ENCODE measurements at places on chromosomes 5 and 9.
A peak's percentile ranks its signal among the peaks of the same experiment; 100 is the strongest.

GRCh38 chr5:155402927-155403640, 389.5 kb downstream of the KIF4B start:
- DNase-seq: no peak

- DNase-seq: no peak
Measured at GRCh38 chr5:95891499-95891898, 69.0 kb upstream of the GLRX start.

GRCh38 chr5:159101685-159102084, 2.0 kb upstream of the EBF1 start:
- no peak for DNase-seq

DNA sequence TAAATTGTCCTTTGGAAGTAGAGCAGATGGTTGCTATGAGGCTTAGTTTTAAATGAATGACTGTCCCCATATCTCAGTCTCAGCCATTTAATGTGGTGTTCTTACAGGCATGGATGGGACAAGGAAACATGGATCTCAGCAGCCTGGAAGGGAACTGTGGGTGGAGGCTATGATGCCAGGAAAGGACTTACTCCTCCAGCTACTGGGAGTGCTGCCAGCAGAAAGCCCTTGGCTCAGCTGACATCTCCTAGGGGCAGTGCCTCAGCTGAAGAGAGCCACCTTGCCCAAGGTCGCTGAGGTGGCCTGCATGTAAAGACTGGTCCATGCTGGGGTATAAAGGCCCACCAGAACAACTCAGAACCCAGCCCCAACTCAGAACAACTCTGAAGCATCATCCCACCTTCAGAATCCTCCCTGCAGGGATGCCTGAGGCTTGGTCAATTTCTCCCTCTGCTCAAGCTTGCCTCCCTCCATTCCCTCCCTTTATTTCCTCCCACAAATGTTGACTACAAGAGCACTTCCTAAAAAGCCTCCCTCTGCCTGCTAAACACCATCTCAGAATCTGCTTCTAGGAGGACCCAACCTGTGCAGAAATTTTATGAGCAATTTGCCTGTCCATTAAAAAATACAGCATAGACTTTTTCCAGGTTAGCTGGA, 1.8 kb upstream of the PDE8B start:
- DNase-seq: no peak

GRCh38 chr9:17694336-17694735, 115.5 kb downstream of the SH3GL2 start:
- DNase-seq: no peak

DNA sequence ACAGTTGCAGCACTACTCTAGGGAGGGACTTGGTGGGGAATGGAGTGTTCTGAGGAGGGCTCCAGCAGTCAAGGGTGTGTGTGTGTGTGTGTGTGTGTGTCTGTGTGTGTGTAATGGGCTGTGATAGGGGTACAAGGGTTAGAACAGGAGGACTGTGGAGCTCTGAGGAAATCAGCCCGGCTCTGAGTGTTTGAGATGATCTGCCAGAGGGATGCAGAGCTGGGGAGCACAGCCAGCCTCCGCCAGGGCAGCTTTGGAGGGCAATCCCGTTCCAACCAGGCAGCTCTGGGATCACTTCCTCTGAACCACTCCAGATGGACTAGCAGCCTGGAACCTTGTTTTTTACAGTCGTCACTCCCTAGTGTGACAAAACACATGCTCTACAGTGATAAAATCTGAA, 3.0 kb upstream of the SLC6A7 start:
- no peak for DNase-seq

DNA sequence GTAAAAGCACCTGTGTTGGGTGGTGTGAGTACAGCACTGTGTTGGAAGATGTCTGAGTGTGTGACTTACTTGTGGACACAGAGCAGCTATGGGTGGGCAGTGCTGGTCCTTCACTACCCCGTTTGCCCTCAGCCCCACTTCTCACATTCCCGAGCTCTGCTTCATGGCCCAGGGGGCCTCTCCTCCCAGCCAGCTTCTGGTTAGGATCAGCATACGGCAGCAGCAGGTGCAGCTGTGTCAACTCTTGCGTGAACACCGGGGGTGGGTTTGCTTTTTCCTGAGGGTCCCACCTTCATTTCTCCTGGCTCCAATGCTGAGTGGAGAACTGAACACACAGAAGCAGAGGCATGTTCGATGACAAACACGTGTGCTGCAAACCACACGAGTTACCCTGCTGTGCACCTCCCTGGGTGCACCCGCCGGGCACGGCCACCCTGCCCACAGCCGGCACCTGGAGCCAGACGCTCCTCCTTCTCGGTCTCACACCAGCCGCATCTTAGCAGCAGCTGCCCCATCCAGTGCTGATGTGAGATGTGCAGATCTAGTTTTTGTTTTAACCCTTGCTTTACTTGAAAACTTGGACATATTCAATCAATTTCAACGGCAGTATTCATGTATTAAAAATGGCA, 14.9 kb upstream of the SLC6A3 start:
- no peak for DNase-seq

GRCh38 chr5:72046106-72046505, 61.2 kb upstream of the MAP1B start:
- DNase-seq: no peak

DNA sequence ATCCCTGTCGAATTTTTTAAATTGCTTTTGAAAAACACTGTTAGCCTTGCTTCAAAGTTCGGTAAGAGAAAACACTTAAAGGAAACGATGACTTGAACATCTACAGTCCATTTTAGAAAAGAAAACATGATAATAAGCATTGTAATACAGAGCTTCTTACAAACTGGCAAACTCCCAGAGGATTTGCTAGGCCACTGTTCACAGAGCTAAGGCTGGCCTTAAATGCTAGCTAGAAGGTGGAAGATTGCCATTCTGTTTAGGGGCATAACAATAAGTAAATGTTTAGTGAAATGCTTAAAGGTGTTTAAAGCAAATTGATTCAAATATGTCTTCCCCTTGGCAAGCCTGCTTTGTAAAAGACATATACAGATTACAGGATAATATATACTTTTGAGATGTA, 169.6 kb downstream of the TLE4 start:
- no peak for DNase-seq

DNA sequence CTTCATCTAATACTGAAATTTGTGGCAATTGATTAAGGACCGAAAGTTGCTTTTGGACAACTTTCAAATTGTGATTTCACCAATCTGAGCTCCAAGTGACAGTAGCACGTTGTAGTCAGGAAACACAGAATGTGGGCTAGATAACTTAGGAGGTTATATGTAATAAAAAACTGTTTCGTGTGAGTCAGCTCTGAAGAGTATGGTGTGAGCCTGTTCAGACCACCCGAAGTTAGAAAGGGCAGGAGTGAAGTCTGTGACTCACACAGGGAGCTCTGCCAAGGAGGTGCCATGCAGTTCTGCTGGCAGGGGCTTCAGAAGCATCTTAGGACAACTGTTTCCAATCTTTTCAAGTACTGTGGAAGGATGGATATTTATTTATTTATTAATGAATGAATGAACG, 16.4 kb upstream of the ZBTB34 start:
- no peak for DNase-seq

- DNase-seq: peak; percentile 33
Measured at GRCh38 chr5:96601715-96602244, 60.4 kb upstream of the CAST start.

- no peak for DNase-seq
Measured at GRCh38 chr5:143606043-143606752, 202.7 kb upstream of the NR3C1 start.

GRCh38 chr5:135567661-135568060, 11.1 kb downstream of the CXCL14 start:
- no peak for DNase-seq

DNA sequence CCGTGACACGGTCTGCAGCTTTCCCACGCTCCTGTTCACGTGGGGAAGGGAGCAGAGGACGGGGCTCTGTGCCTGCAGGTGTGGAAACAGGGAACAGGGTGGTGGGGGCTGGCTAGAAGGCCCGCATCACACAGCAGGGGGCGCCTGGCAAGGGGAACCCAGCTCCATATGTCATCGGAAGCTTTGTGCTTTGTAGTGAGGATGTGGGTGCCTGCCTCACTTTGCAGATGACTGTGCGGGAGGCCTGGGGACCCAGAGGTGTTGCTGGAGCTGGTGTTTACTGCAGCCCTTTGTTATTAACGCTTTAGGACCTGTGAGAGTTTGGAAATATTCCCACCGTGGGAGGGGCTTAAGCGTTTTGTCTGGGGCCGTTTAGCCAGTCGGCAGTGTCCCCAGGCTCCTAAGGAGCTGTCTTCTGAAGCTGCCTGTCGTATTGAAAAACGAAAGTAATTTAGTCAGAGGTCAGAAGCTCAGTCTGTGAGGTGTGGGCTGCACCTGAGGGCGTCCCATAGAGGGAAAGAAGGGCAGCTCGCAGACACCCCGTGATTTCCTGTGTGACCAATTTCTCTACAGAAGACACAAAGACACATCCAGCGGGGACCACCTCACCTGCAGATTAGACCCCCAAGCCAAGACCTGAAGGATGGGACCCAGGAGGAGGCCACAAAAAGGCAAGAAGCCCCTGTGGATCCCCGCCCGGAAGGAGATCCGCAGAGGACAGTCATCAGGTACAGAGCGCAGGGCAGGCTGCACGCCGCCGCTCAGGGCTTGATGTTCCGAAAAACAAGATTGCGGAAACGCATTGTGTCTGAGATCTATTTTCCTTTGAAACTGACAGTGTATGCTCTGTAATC, 9.1 kb downstream of the MAN1B1 start:
- DNase-seq: peak; percentile 87

- no peak for DNase-seq
Measured at GRCh38 chr5:51380603-51381207, 2.5 kb upstream of the ISL1 start.

GRCh38 chr5:90050103-90050502, 359.5 kb downstream of the CETN3 start:
- no peak for DNase-seq

DNA sequence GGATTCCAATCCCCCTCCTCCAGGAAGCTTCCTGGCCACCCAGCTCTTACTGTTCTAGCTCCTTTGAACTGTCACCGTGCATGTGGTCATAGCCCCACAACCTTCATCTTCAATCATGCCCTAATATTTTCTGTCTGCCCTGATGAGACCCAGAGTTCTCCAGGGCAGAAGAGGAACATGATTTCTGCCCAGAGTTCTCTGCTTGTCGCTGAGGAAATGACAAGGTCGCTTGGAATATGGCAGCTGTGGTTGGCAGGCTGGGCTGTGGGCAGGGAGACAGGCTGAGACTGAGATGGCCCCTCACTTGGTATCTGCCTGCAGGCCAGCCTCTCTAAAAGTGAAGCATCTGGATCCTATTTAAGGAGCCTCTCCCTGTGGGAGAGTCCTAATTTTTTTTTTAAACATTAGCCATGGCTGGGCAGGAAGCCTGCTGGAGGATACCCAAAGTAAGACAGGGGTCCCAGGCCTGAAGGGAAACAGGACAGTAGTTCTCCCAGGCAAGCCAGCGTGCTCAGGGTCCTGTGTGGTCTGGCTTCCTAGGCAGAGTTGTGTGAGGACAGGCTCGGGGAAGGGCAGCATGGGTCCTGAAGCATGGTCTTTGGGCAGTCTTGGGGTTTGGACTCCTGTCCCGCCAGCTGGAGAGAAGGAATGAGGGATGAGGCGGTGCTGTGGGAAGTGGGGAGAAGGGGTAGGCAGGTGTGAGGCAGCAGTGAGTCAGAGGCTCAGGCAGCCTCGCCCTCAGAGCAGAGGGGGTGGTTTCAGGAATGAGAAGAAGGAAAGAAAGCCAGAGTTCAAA, 242.1 kb downstream of the FSTL4 start:
- no peak for DNase-seq

GRCh38 chr5:166436872-166437271, 1854.6 kb upstream of the WWC1 start:
- DNase-seq: no peak

DNA sequence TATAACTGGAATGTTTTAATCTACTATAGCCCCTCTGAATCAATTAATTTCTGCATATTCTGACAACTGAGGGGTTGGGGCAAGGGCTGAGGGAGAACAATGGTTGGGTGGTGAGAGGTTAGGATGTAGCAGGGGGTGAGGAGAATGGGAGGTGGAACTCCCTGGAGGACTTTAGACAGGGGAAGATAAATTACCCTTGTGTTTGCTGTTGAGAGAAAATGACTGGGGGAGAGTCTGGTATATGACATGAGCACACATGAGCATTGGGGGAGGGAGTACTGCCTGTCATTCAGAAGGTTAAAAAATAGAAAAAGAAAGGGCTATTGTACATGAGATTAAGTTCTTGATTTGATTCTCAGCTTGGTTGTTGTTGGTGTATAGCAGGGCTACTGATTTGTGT, 37.2 kb upstream of the PAPPA start:
- DNase-seq: no peak

GRCh38 chr5:14663734-14664269, 716 bp upstream of the OTULIN start:
- DNase-seq: no peak

DNA sequence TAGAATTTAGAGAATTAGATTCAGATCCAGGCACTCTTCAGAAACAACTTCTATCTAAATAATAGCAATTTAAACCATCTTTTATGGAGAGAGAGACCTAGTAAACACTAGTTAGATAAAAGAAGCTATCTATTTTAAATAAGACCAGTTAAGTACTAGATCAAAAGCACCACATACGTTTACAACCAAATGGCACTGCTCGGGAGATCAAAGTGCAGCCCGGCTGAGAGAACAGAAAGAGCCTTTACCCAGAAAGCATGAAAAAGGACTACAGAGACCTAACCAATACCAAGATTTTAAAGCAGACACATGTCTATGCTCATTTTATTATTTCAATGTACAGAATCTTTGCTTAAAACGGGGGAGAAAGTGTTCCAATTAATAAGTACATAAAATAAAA, 30.8 kb downstream of the LIX1 start:
- DNase-seq: no peak

- no peak for DNase-seq
Measured at GRCh38 chr9:127112735-127113161, 9.7 kb downstream of the ANGPTL2 start.

- DNase-seq: no peak
Measured at GRCh38 chr5:6408627-6409446, 30.5 kb upstream of the MED10 start.

DNA sequence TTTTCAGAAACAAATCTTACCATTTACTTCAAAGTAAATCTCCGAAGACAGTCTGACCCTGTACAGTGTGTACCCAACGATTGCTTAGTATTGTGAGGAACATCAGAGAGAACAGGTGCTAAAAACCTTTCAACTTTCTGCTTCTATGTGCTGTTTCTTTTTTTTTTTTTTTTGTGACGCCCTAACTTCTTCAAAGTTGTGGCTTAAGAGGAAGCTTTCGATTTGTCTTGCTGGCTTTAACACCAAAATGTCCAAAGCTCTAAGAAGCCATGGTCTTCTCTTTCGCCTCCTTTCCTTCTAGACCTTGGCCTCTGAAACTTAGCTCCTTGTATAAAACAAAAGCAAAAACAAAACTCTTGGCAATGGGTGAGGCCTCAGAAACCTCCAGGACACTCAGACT, 1.2 kb downstream of the TNFSF8 start:
- no peak for DNase-seq

DNA sequence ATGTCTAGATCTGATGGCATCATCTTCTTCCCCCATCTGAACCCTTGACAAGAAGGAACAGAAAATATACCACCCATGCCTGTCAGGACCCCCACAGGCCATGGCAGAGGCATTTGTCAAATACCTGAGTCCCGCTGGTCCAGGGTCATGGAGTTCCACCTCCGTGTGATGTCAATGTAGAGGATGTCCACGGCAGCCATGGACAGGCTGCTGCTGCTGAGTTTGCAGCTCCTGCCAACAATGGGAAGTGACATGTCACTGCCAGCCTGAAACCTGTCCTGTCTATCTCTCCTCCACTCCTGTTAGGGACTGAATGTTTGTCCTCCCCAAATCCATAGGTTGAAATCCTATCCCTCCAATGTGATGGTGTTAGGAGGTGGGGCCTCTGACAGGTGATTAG, 208.8 kb downstream of the DAB2IP start:
- DNase-seq: no peak

- no peak for DNase-seq
Measured at GRCh38 chr5:1840741-1841521, 39.7 kb downstream of the NDUFS6 start.

GRCh38 chr5:65895891-65896290, 30.5 kb upstream of the ERBIN start:
- no peak for DNase-seq

Measured in activated naive CD4-positive, alpha-beta T cell treated with anti-CD3 and anti-CD28 coated beads, Interleukin-2, amount 50 U/mL, for 16 hours (primary cell).